Fibroblast of skin of right biceps (primary cell): ENCODE measurements at places on chromosomes 12 and 14.
A peak's percentile ranks its signal among the peaks of the same experiment; 100 is the strongest.

- DNase-seq: no peak
Observed at GRCh38 chr12:120376934-120377572, 8.1 kb upstream of the MSI1 start.

DNA sequence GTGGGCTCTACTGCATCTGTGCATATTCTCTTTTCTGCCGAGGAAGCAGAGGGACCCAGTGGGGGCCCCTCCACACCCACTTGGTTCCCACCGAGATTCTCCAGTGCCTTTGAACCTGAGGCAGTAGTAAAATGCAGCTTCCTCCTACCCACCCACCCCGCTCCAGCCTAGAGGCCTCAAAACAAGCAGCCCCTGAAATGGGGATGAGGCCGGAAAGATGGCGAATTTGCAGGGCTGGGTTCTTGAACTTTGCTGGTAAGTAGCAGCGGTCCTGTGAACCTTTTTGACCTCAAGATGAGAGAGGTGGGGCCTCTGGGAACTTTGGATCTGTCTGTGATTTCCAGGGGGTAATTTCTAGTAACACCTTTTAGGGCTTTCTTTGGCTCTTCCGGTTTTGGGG is 15.4 kb downstream of the PLEKHG3 start:
- no peak for DNase-seq

- DNase-seq: no peak
Observed at GRCh38 chr12:57586128-57586527, 4.9 kb upstream of the PIP4K2C start.

DNA sequence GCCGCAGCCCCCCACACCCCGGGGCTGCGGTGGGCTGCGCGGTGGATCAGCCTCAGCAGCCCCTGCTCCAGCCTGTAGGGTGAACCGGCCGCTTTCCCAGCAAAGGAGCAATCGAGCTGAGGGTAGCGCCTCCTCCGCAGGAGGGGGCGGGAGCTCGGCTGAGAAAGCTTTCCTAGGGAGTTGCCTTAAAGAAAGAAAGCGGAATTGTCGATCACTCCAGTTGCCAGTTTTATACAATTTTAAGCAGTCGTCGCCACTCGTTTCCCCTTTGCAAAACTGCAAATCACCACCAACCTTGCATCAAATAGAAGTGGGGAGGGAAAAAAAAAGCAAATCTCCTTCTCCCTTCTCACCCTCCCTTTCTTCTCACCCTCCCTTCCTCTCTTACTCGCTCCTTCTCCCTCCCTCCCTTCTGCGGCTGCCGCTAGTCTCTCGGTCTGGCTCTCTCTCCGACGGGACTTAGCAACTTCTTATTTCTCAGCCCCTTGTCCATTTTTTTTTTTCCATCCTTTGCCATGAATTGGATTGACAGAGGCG is at the start of gene PDE3A:
PDE3A (plus strand) TSS at position 424 of the 537 bp plus-strand sequence. CDS start 748 bp downstream, outside the sequence.
- DNase-seq: peak; percentile 81

DNA sequence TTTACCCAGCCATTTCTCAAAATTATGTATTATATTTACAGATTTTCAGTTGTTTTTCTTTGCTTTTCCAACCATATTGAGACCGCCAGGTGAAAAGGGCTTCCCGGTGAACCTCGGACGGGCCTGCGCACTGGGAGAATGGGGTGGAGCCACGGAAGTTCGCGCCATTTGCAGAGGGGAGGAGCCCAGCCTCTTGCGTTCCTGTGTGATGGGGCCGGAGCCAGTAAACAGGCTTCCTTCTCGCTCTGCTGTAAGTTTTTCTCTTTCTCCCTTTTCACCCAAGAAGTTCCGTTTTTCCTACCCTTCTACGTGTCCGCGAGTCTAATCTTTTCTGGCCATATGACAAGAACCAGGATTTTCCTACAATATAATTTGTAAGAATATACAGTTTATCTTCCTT is 1108.8 kb upstream of the SEL1L start:
- DNase-seq: peak; percentile 3

GRCh38 chr14:38137005-38137404 is 70.7 kb upstream of the SSTR1 start:
- peak; percentile 7 for DNase-seq

DNA sequence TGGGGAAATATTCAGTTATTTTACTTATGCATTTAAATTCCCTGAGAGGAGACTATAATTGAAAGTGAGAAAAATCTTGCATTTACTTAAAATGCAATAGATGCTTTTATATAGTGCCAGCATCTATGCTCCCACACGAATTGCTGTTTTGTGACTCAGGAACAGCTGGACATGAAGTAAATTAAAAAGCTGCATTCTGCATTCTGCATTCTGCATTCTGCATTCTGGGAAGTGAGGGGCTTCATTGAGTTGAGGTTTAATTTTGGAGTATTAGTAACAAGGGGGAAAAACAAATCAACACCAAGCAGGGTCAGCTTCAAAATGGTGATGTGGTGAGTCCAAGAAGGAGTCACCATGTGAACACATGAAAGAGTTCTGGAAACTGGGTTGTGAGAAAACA is 101.2 kb downstream of the C12orf50 start:
- DNase-seq: no peak

- DNase-seq: no peak
Observed at GRCh38 chr12:85550924-85551323, 270.9 kb downstream of the ALX1 start.

GRCh38 chr12:39451977-39452376 is 9.1 kb upstream of the KIF21A start:
- no peak for DNase-seq

DNA sequence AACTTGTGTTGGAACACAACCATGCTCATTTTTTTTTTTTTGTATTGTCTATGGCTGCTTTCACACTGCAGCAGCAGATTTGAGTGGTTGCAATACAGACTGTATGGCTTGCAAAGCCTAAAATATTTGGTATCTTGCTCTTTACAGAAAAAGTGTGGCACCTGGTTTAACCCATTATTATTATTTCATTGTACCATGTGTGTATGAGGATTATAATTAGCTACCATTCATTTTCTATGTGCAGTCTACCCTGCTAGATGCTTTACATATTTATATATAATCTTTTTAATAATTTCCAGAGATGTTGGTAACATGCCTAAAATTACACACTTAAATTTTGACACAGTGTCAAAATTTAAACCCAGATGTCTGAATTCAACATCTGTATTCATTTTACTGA is 37.7 kb downstream of the SPATS2 start:
- DNase-seq: no peak

DNA sequence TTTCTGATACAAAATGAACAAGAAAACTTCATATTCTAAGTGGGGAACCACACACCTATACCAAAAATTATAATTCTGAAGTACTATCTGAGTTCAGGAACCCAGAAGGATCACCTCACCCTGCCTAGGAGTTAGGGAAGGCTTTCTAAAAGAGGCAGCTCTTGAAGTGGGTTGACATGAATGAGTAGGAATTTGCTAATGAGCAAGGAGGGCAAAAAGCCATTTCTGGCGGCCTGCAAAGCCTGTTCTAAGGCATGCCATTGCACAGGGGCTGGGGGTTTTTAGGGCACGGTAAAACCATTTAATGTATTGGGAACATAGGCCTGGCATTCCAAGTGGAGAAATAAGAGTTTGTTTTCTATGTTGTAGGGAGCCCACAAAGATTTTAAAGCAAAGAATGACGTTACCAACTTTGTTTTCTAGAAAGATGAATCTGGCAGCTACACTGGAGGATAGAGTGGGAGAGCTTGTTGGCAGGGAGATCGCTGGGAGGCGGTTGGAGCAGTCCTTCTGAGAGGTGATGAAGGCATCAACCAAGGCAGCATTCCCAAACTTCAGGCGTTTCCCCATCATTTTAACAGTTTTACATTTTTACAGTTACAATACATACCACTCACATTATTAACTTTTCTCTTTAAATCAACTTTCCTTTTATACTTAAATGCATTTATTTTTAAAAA is 14.1 kb downstream of the IFT43 start:
- no peak for DNase-seq

DNA sequence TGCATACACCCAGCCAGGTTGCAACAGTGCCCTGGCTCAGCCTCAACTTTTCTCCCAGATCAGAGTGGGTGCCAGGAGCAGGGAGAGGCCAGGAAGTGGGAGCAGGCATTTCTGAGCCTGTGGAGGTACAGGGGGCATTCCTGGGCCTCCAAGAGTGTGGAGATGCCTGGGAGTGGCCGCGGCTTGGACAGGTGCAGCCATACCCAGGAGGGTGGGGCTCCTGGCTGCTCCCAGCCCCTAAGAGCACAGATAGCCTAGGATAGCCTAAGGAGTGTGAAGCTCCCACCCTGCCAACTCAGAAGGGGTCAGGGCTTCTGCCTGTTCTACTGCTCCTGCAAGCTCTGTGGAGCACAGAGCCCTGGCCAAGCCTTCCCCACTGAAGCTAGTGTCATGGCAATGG is 543.4 kb downstream of the RPL10L start:
- DNase-seq: no peak

DNA sequence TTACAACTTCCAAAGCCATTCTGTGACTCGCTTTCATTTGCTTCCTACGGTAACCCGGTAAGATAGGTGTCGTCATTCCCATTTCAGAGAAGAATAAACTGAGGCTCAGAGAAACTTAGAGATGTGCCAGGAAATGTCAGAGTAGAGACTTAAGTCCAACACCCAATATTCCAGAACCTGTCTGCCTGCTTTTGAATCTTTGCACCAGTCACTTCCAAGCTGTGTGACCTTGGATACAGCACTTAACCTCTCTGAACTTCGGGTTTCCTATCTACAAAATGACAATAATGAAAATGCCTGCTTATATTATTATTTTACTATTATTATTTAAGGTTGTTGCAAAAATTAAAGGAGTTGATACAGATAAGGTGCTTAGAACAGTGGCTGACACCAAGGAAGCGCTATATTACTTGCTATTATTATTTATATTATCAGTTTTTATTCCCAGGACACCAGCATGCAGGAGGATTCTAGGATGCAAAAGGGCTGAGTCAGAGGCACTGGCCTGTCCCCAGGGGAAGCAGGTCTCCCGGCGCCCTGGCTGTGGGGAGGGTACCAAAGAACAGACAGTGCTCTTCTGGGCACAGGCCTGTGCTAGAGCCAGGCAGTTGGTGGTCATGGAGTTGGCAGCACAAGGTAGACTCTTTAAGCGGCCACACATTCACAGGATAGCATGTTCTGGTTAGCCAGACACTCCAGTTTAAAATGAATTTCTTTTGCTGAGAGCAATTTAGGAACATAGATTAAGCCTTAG is 5.4 kb downstream of the HSPB8 start:
- DNase-seq: no peak
